Fibroblast of skin of scalp (primary cell): ENCODE measurements at places on chromosomes 5 and 9.
A peak's percentile ranks its signal among the peaks of the same experiment; 100 is the strongest.

GRCh38 chr9:121840838-121841760 lies 189.7 kb downstream of the DAB2IP start:
- DNase-seq, result no peak

- no peak for DNase-seq
These were observed 53.9 kb downstream of the FXN start for GRCh38 chr9:69089491-69089890.

- DNase-seq, result peak; percentile 15
These were observed 114.7 kb upstream of the GDNF start for GRCh38 chr5:37954561-37954960.

DNA sequence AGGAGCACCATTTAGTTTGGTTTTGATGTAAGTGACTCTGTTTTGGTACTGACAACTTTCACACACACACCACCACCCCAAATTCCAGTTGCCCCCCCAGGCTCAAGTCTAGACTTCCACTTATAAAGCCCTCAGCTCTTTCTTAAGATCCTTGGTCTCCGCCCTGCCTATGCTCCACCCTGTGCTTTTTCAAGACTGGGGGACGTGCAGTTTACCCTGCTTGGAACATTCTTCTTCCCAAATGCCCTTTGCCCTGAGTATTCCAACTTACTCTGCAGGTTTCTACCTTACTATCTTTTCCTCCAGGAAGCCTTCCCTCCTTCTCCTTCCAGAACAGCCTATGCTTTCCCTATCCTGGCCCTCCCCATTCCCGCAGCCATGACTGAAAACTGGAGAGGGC lies 1.5 kb upstream of the TRIM14 start:
- DNase-seq, result no peak

GRCh38 chr9:107838766-107839165 lies 349.2 kb upstream of the KLF4 start:
- DNase-seq, result no peak

- DNase-seq, result no peak
These were observed 46.9 kb upstream of the TTC39B start for GRCh38 chr9:15353892-15354291.

- no peak for DNase-seq
These were observed 2195.7 kb upstream of the C9orf72 start for GRCh38 chr9:29769019-29769418.

DNA sequence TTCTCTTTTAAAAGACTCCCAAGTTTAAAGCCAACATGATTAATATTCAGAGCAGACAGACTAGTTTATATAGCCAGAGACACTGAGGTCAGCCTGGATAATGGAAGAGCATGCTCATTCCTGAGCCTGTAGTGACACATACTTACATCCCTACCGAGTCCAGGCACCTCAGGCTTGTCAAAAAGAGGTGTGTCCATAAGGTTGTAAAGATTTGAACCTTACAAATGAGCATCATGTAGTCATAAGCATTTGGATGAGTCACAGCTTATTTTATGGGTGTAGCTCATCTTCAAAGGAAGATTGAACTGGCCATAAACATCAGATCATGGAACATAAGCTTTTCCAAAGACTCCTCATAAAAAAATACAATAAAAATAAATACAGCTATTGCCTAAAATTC lies 333.5 kb downstream of the EFNA5 start:
- no peak for DNase-seq

- no peak for DNase-seq
These were observed 34.1 kb downstream of the FABP6 start for GRCh38 chr5:160263326-160263855.

DNA sequence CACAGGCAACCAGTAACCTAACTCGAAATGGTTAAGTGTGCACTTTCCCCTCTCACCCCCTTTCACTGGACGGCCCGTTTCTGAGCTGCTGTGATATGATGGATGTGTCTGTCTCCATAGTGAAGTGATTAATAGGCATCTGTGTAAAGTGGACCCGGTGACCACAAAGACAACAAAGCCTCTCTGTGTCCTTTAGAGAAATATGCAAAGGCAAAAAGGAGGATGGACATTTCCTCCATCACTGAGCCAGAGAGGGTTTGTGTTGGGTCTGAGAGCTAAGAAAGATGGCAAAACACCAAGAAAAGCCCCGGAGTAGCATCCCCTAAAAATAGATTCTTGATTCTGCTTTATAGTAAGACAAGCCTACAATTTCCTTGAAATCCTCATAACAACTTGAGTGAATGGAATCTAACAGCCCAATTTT lies 120.6 kb downstream of the SEMA6A start:
- peak; percentile 49 for DNase-seq

DNA sequence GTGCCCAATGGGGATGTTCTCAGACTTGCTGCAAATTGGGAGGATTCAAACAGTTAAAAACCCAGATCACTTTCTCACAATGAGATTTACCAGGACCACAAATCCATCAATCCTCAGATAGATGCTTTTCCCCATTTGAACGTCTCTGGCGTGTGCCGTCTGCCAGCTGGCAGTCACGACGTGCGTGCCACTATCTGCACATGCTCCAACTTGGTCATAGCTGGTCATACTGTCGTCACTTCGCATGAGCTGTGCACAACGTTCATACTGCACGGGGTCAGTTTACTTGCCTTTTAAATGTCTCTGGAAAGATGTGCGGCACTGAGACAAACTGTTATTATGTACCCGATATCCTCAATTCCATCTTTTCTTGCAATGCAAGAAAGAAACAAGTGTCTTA lies 118.3 kb upstream of the RAPGEF1 start:
- DNase-seq, result no peak

GRCh38 chr9:135956802-135957174 lies 4.4 kb downstream of the UBAC1 start:
- no peak for DNase-seq

DNA sequence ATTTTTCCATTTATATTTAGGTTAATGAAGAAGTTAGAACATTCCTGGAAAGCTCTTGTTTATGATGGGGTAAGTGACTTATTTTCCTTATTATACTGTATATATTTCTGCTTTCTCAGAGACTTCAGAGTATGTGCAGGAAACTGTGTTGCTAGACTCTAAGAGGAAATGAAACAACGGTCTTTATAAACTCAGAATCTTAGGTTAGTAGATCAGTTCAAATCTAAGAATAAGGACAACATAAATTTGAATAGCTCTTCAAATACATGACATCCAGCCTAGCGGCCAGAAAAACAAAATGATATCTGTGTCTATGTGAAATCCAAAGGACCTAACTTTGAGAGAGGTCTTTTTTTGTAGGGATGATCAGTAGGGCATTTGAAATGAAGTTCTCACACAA lies 94.3 kb downstream of the PRKACG start:
- DNase-seq, result no peak

GRCh38 chr5:74596927-74597326 lies 43.6 kb downstream of the ENC1 start:
- DNase-seq, result no peak

DNA sequence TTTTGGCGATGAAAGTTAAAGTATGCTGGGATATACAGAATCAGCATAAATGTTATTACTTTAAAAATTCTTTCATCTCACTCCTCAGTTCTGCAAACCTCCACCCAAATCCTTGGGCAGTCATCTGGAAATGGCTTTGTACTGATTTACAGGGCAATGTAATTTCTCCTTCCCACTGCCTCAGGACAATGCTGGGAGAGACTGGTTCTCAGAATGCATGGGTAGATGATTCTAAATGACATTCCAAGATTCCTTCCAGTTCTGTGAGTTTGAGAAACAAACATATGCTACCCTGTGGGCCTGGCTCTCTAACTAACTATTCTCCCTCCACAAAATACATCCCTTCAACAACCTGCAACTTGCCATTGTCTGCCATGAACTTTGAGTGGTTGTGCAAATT lies 7.5 kb upstream of the PSAT1 start:
- no peak for DNase-seq

DNA sequence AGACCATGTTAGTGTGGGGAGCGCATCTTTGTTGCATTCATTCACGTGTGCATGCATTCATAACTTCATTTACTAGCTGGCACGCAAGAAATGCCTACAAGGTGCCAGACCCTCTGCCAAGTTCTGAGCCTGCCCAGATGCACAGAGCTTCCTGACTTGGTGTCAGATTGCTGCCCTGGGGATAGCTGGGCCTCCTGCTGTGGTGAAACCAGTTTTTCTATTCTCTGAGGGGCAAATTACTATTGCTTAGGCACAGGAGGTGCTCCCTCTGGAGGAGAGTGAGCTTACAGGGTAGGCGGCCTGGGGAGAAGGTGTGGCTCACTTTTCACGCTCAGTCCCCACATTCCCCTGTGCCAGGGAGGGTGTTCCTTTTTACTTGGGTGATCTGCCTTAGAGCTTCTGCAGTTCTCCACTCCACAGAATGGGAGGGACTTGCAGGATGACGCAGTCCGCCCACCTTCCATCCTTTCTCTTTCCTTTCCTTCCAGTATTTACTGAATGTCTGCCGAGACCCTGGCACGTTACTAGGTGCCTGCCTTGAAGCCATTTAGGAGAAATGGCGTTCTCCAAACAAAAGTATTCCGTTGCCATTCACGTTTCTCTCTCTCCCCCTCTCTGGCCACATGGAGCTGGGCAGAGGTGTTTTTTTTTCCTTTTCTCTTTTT lies 27.9 kb upstream of the CTNNA1 start:
- DNase-seq, result peak; percentile 27

- DNase-seq, result no peak
These were observed 409.7 kb downstream of the ADGRV1 start for GRCh38 chr5:90968319-90968718.

DNA sequence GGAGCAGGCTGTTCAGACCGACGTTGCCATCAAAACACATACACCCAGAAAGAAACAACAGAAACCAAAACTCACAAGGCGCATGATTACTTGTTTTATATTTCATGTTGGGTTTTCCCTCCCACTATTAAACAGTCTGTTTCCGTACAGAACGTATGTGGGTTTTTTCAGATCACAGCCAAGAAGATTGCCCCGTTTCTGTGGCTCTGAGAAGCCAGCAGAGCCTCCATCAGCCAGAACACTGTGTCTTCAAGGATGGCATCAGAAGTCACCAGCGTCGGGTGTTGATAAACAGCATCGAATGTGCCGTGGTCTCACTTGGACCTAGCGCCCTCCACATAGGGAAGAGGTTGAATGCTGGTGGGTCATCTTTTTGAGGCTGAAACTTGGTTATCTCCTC lies 42.8 kb downstream of the FAM78A start:
- DNase-seq, result no peak

GRCh38 chr5:129899454-129899853 lies 4.8 kb upstream of the CHSY3 start:
- DNase-seq, result peak; percentile 45

- no peak for DNase-seq
These were observed 26.7 kb downstream of the SLC6A18 start for GRCh38 chr5:1251678-1252580.

DNA sequence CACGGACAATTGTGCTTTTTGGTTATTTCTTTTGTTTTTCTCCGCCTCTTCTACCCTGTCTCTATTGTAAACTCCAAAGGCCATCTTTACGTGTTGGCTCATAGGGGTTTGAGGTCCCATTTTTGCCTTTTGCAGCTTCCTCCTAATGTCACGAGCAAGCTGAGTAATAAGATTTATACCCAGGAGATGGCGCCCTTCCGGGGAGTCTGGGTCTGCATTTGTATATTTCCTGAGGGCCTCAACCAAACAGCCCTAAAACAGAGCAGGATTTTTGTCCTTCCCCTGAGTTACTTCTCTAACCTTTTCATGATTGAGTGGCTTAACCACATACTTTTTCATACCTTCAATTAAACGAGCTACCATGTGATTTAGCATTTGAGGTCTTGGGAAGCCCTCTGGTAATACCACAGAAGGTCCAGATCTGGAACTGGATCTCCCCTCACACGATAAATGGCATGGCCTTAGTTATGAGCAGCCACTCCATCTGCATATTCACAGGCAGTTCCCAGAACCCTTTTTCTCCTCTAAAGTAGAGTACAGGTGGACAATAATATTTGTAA lies 11.2 kb upstream of the CFAP95 start:
- DNase-seq, result peak; percentile 39

GRCh38 chr9:114968671-114969070 lies 38.3 kb upstream of the TNFSF8 start:
- peak; percentile 74 for DNase-seq

GRCh38 chr5:56207537-56207936 lies 25.6 kb downstream of the ANKRD55 start:
- no peak for DNase-seq

DNA sequence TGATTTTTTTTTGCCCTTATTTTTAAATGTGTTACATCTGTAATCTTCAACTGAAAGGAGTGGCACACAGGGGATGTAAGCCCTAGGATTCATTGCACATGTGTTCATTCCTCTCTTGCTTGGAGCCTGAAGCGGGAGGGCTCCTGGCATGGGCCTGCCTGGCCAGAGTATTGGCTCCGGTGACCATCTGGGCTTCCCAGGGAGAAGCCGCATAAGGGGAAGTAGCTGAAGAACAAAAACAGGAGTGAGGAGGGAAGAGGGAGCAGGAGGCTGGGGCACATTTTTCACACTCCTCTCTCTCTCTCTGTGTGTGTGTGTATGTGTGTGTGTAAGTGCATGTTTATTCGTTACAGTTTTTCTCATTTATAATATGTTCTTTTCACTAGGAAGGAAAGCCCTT lies 269.9 kb downstream of the PRR16 start:
- peak; percentile 24 for DNase-seq

DNA sequence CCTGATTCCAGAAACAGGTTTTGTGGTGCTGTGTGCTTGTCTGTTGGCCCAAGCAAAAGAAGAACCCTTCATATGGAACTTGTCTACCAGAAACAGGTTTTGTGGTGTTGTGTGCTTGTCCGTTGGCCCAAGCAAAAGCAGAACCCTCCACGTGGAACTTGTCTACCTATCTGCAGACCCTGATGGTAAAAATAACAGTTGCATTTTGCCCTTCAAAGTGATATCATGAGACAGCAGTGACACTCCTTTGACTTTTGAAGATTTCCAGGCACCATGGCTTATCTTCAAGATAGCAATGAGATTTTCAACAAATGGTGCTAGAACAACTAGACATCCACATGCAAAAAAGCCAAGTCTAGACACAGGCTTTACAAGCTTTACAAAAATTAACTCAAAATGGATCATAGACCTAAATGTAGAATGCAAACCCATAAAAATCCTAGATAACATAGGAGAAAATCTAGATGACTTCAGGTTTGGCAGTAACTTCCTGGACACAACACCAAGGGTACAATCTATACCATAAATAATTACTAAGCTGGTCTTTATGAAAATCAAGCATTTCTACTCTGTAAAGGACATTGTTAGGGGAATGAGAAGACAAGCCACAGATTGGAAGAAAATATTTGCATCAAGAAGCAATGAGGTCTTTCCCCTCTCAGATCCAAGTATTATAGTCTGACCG lies 16.8 kb downstream of the MACROH2A1 start:
- DNase-seq, result no peak

DNA sequence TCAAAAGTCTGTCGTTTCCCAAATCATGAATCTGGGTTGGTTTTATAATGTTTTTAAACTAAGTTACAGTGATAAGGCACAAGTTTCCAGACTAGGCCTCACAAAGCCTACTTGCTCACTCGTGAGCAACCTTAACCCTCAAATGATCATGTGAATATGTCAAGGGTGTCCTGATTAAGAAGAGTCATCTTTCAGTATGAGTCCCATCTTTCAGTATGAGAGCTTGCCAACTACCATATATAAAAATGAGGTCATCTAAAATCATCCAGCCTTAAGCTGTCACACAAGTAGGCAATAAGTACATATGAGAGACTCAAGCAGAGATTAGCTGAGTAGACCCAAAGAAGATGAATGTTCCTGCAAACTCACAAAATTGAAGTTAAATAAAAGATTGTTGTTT lies 668.4 kb upstream of the FAM174A start:
- DNase-seq, result no peak

- no peak for DNase-seq
These were observed 37.5 kb downstream of the NAA35 start for GRCh38 chr9:85978496-85978895.
